ENCODE measurements at places on chromosomes 12 and 14.

DNA sequence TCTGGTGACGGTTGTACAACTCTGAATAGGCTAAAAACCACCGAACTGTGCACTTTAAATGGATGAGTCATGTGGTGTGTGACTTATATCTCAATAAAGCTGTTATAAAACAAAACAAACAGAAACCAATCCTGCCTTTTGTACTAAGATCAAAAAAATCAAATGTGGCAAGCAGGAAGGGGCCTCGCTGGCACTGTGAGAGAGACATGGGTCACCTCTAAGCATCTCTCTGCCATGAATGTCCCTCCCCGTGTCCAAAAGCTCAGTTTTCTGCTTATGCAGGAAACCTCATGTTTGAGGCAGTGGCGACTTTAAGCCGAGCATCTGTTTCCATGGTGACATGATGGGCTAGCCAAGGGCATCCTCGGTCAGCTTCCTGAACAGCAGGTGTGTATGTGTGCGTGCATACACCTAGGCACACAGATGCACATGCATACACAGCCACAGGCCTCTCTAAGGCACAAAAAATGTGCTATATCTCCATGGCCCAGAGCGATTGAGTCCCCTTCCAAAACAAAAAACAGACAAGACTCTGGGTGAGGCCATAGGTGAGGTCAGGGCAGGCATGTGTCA, 44.4 kb downstream of the ARL6IP4 start:
- DNase-seq: no peak

DNA sequence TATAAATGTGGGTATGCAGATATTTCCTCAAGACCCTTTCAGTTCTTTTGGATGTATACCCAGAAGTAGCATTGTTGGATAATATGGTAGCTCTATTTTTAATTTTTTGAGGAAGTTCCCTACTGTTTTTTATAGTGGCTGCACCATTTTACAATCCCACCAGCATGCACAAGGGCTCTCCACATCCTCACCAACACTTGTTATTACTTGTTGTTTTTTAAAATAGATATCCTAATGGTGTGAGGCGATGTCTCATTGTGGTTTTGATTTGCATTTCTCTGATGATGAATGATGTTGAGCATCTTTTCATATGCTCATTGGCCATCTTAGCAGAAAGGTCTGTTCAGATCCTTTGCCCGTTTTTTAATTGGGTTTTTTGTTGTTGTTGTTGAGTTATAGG, 47.1 kb downstream of the DIP2B start:
- DNase-seq: no peak

DNA sequence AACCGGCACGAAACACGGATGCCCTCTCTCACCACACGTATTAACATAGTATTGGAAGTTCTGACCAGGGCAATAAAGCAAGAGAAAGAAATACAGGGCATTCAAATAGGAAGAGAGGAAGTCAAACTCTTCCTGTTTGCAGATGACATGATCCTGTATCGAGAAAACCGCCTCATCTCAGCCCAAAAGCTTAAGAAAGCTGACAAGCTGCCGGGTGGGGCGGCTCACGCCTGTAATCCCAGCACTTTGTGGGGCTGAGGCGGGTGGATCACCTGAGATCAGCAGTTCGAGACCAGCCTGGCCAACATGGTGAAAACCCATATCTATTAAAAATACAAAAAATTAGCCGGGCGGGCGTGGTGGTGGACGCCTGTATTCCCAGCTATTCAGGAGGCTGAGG, 17.7 kb downstream of the OR6S1 start:
- no peak for DNase-seq

DNA sequence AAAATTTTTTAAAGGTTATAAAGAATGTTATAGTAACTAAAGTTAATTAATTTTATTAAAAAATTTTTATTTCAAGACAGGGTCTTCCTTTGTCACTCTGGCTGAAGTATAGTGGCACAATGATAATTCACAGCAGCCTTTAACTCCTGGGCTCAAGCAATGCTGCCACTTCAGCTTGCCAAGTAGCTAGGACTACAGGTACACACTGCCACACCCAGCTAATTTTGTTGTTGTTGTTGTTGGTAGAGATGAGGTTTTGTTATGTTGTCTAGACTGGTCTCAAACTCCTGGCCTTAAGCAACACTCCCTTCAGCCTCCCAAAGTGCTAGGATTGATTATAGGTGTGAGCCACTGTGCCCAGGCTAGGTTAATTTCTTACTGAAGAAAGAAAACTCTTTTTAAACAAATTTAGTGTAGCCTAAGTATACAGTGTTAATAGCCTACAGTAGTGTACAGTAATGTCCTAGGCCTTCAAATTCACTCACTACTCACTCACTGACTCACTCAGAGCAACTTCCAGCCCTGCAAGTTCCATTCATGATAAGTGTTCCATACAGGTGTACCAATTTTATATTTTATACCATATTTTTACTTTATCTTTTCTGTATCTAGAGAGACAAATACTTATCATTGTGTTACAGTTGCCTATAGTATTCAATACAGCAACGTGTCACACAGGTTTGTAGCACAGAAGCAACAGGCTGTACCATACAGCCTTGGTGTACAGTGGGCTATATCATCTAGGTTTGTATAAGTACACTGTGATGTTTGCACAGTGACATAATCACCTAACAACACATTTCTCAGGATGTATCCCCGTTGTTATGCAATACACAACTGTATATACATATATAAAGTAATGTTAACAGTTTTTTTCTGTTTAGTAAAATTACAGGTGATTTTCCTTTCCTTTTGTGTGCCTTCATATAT, 24.7 kb upstream of the DNAAF2 start:
- no peak for DNase-seq

GRCh38 chr14:61362072-61362750, 40.8 kb downstream of the PRKCH start:
- DNase-seq: no peak

DNA sequence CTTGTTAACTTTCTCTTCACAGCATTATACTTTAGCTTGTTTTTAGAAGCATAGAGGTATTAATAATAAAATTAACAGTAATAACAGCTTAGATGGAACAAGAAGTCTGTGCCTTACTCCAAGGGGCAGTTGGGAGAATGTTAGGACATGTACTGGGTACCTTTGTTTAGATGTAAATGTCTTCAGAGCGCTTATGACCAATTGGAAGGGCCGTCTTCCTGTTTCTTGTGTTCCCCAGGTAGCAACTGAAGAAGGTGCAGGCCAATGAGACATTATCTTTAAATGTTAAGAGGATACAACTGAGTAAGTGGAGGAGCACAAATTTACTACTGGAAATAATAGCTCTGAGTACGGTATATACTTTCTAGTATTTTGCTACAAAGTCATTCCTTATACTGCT, 180.9 kb upstream of the SYT1 start:
- DNase-seq: no peak

DNA sequence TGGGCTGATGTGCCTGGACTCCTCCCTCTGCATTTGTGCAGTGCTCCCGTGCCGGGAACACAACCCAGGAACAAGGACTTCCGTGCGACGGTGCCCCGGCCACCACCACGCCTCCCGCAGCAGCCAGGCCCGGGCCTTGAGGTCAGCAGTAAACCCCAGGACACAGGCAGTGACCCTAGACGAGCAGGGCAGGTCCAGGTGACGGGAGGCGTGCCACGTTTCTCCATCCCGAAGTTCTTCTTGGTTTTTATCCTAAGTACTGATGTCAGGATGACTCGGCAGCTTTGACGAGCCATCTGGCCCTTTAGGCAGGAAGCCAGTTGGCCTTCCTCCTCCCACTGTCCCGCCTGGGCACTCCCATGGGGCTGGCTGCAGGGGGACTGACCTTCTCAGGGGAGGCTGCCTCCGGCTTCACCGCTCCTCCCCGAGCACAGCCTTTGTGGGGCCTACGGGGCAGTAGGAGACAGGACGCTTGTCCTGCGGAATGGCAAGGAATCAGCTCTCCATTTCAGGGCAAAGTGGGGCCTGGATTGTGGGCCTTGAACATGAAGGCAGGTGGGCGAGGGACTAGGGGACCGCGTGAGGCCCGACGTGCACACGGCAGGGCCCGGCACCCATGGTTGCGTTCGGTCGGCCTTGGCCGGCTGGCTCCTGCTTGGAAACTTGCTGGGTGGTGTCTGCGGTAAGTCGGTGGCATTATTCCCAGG, 94.1 kb downstream of the FBXL14 start:
- no peak for DNase-seq

DNA sequence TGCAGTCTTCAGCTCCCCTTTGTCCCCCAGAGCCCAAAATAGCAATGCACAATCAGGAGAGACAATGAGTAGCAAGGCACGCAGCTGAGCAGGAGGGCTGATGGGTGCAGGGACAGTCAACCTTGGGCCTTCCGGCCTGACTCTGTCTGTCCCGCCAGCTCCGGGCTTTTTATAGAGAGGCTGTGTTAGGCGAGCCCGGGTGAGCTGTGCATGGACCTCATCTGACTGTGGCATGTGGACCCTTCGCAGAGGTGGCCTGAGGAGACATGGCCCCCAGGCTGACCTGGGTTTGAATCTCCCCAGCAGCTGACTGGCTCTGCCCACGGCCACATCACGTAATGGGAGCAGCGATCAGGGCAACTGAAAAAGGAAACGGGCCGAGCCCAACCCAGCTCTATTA, 177.9 kb downstream of the TSPAN9 start:
- DNase-seq: no peak

DNA sequence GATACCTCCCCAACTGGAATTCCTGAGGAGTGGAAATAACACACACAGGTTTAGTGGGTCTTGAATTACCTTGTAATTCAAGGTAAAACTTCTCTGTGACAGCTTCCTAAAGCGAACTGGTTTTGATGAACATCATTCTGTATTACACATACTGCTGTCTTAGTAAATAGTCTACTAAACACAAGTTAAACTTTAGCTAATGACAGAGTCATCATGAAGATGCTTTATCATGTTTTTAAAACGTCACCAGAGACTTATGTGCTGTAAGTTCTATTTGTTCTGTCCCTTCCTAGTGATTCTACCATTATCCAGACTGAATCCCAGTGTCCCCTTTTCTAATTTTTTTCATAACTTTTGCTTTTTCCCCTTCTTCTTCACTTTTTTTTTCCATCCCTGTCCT, 11.6 kb upstream of the GXYLT1 start:
- no peak for DNase-seq

- no peak for DNase-seq
Observed at GRCh38 chr12:19215115-19215514, 85.6 kb downstream of the PLEKHA5 start.

GRCh38 chr14:102930138-102930752, 7.8 kb downstream of the AMN start:
- no peak for DNase-seq

DNA sequence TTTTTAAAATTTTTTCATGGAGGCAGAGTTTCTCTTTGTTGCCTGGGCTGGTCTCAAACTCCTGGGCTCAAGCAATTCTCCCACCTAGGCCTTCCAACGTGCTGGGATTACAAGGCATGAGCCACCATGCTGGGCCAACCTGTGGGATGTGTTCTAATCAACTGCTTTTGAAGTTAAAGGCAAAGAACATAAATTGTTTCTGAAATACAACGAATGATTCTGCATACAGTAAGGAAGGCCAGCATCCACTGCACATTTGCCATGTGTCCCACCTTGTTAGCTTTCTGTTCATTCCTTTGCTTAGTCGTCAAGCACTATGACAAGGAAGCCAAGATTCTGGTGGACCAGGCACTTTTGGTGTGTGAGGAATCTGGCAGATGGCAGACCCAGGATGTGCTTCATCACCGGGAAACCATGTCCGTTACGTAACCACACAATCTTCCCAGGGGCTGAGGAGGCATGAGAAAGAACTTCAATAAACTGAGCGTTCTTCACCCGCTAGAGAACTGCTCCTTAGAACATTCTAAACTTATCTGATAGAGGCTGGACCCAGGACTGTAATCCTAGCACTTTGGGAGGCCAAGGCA, 24.5 kb downstream of the MOK start:
- DNase-seq: no peak

DNA sequence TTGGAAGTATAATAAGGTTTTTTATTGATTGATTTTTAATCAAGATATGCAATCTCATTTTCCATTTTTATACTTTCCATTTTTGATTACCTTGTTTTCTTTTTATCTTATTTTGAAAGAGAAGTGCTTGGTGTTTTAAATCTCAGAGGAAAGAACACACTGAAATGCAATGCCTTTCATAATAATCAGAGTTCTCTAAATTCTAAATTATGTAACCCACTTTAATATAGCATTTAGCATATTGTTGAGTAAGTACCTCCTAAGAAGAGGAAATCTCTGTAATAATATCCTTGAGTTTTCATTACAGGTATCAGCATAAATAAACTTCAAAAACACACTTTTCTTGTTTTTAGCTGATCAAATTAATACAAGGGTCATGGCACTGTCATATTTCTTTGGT, 96.9 kb downstream of the GTF2A1 start:
- no peak for DNase-seq

DNA sequence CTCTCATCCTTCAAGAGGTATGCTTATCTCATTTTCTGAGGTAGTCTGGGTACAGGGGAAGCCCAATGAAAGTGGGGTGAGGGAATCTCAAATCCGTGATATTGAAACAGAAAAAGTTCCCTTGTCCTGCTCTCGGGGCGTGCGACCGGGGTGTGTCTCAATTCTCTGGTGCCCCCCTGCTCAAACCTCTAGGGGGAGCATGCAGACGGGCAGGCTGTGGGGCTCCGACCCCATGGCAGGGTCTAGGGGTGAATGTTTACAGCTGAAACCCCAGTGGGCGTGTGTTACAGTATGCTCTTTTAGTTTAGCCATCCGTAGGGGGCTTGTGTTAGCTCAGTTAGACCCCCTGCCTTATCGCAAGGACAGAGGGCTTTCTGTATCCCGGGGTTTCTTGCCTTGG, 68.7 kb downstream of the PTPRQ start:
- DNase-seq: no peak

DNA sequence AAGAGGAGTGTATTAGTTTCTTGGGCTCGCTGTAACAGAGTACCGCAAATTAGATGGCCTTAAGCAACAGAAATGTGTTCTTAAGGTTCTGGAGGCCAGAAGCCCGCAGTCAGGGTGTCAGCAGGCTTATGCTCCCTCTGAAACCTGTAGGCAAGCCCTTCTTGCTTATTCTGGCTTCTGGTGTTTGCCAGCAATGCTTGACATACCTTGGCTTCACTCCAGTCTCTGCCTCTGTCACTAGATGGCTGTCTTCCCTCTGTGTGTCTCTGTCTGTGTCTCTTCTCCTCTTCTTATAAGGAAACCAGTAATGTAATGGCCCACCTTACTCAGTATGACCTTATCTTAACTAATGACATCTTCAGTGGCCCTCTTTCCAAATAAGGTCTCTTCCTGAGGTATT, 85.1 kb downstream of the DERA start:
- DNase-seq: no peak

DNA sequence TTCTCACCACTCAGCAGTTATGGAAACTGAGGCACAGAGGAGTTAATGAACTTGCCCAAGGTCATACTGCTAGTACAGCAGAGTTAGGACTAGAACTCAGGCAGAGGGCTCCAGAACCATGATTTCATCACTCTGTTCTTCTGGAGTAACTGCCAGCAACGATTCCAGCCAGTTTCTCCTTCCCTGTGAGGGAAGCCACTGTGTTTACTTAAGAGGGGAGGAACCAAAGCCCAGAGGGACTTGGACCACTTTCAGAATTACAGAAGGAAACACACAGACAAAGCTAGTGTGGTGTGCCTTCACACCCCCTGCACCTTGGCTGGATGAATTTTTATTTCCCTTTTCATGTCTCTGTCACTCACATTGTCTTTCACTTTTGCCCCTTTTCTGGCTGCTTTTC, 398.2 kb downstream of the DPF3 start:
- no peak for DNase-seq

GRCh38 chr12:48956279-48957140, 777 bp downstream of the ARF3 start:
- peak; percentile 41 for DNase-seq

- DNase-seq: no peak
Observed at GRCh38 chr14:21086908-21087293, 11.6 kb downstream of the ZNF219 start.
